Ureter (tissue), 1 donor: ENCODE measurements at places on chromosomes 7 and 10. TPM values are rescaled to one million over a fixed set of nuclear protein-coding genes. Genes with fewer than 3 reads are reported as not detected.

R3HCC1L gene
- 21.0 TPM for total RNA-seq

DNA sequence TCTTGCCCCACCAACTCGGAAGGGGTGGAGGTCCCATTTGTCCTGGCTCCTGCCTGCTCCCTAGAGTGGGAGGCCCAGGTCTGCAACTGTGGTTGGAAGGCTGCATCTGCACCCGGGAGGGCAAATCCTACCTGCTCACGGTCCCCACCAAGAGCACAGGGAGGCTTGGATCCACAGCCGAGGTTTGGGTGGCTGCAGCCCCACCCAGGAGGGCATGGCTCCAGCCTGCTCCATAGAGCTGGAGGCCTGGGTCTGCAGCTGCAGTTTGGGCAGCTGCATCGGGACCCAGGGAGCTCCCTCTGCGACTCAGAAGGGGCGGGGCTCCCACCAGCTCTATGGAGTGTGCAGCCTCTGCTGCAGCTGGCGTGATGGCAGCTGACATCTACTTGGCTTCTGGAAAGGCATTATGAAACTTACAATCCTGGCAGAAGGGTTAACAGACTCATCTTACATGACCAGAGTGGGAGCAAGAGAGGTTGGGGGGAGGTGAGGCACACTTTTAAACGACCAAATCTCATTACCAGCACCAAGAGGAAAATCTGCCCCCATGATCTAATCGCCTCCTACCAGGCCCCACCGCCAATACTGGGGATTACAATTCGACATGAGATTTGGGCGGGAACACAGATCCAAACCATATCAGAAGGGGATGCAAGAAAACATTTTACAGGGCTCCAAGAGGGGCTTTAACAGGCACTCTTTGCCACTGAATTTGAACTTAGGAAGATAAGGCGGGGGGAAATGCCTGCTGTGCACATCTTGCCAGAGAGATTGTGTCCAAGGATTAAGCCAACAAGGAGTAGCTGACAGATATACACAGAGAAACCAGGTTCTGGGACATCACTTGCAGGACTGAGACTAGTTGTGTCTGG lies 8.2 kb upstream of the BLVRA start:
- no peak for DNase-seq

FEZF1 gene
- total RNA-seq, result not detected

ANKRD30A gene
- not detected for total RNA-seq

- no peak for DNase-seq
Observed at GRCh38 chr7:107850216-107850615, 40.8 kb upstream of the DLD start.

CXCL12 gene
- total RNA-seq, result 73.1 TPM

- DNase-seq, result no peak
Observed at GRCh38 chr10:99426689-99427088, 3.7 kb downstream of the GOT1 start.

DNA sequence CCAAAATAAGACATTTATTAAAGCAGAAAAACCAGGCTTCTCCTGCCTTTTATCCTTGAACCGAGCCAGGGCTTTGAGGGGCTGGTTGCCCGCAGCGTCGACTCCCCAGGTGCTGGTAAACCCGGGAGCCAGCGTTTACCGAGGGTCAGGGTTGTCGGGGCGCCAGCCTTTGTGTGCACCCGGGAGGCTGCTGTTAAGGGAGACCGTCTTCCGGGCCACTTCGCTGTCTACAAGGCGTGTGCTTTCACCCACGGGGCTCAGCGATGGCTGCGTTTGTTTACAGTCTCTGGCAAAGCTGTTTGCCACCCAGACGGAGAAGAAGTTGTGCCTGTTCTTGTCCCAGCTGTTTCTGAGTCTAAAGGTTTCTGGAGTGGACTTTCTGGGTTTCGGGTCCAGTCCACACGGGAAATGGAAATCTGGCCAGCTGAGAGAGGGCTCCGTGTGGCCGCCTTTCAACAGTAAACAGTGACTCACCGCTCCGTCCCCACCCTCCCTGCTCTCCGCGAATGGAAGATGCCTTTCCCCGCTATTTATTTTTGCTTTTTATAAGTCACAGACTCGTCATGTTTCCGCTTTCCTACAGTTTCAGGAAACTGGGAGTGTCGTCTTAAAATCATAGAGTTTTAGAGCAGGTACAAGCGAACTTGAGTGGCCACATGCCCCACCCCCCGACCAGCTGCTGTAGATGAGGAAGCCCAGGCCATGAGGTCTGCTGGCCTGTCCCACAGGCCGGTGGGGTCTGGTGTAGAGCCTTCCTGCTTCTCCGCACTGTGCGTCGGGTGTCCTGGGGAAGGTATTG lies 2.2 kb downstream of the MAFK start:
- peak; percentile 90 for DNase-seq
